ENCODE measurements at places on chromosomes 6 and 20. TPM values are rescaled to one million over a fixed set of nuclear protein-coding genes. Genes with fewer than 3 reads are reported as not detected.

LPIN3 gene
- polyA plus RNA-seq: 32.4 TPM

HMGCLL1 gene
- polyA plus RNA-seq: 0.04 TPM

MATN4 gene
- polyA plus RNA-seq: not detected

KATNA1 gene
- 36.8 TPM for polyA plus RNA-seq

All from keratinocyte (primary cell).